ENCODE measurements at places on chromosomes 1 and 21. TPM values are rescaled to one million over a fixed set of nuclear protein-coding genes. Genes with fewer than 3 reads are reported as not detected.
A peak's percentile ranks its signal among the peaks of the same experiment; 100 is the strongest.

DNA sequence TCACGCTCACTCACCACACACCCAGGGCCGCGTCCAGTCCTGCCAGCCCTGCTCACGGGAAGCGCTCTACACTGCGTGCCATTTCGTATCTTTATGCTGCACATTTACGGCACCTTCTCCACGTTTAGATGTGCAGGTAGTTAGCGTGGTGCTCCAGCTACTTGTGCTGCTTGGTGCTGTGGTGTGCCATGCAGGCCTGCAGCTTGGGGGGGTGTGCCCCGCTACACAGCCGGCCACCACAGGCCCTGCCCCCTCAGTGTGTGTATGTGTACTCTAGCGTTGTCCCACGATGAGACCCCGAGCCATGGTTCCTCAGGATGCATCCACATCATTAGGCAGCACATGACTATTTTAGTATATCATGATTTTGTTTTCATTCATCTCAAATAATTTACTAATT lies 38.3 kb downstream of the SNAP47 start:
- no peak overlapping the region for H3K4me3 ChIP-seq
- peaks cover 38% of the 10 kb centered on the region for H3K36me3 ChIP-seq
- no peak for DNase-seq
- H3K27ac ChIP-seq = peak overlapping the region; percentile 79
- no peaks in the 10 kb centered on the region for H3K27me3 ChIP-seq

- peaks cover 5% of the 10 kb centered on the region for H3K27me3 ChIP-seq
- H3K36me3 ChIP-seq = no peaks in the 10 kb centered on the region
- H3K4me1 ChIP-seq = no peaks in the 10 kb centered on the region
- no peak overlapping the region for H3K4me3 ChIP-seq
- no peak for DNase-seq
- H3K27ac ChIP-seq = no peak overlapping the region
Observed at GRCh38 chr1:237250055-237250454, 208.1 kb downstream of the RYR2 start.

- peaks cover 42% of the 10 kb centered on the region for H3K27me3 ChIP-seq
- H3K27ac ChIP-seq = no peak overlapping the region
- H3K36me3 ChIP-seq = no peaks in the 10 kb centered on the region
- H3K4me1 ChIP-seq = no peaks in the 10 kb centered on the region
- H3K4me3 ChIP-seq = no peak overlapping the region
- DNase-seq = no peak
Observed at GRCh38 chr1:62321446-62321845, 2.2 kb upstream of the KANK4 start.

Gene GPR89B
- 33.8 TPM for total RNA-seq
